ENCODE measurements at places on chromosomes 3 and 15.

- DNase-seq = no peak
These were observed 83.5 kb upstream of the BCL6 start for GRCh38 chr3:187828579-187829452.

- DNase-seq = no peak
These were observed 1.9 kb upstream of the TMEM158 start for GRCh38 chr3:45227946-45228345.

DNA sequence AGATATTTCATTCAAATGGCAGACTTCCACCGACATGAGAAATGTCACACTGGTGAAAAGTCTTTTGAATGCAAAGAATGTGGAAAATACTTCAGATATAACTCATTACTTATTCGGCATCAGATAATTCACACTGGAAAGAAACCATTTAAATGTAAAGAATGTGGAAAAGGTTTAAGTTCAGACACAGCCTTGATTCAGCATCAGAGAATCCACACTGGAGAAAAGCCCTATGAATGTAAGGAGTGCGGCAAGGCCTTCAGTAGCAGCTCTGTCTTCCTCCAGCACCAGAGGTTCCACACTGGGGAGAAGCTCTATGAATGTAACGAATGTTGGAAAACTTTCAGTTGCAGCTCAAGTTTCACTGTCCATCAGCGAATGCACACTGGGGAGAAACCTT, 8.6 kb upstream of the ZNF621 start:
- DNase-seq = no peak

- no peak for DNase-seq
These were observed 23.9 kb upstream of the NEK10 start for GRCh38 chr3:27392950-27393679.

GRCh38 chr15:100926971-100927756, 8.0 kb downstream of the LRRK1 start:
- DNase-seq = no peak

- no peak for DNase-seq
These were observed 256.0 kb upstream of the TRIM42 start for GRCh38 chr3:140421884-140422283.

- no peak for DNase-seq
These were observed 713.0 kb upstream of the GRM7 start for GRCh38 chr3:6147883-6148282.

DNA sequence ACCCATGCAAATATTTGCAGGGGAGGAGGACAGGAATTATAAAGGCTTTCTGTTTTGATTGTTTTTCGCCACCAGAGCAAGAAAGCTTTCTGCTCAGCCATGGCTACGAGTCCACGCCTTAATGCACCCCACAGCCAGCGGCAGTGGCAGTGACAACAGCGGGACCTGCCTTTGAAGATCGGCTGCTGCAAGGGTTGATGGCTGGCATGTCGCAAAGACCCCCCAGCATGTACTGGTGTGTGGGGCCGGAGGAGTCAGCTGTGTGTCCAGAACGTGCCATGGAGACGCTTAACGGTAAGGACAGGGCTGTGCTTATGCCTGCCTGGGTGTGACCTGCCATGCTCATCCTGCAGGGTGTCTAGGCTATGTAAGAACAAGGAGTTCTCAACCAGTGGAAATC, 5.3 kb downstream of the LRRK1 start:
- no peak for DNase-seq

DNA sequence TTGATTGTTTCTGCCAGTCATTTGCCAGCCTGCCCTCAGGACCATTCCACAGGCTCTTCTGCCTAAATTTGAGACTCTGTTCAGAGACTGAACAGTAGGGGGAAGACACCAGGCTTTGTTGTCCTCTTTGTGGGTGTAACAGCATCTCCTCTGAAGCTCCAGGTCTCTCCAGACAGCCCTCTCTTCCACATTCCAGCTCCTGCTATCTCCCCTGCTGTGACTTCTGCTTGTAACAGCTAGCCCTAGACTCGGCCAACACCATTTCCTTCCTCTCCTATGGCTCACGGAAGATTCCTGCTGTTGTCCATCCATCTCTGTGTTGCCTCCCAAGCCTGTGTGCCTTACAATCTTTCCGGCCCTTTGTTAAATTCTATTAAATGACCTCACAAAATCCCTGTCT, 40.2 kb downstream of the SUCLG2 start:
- no peak for DNase-seq

DNA sequence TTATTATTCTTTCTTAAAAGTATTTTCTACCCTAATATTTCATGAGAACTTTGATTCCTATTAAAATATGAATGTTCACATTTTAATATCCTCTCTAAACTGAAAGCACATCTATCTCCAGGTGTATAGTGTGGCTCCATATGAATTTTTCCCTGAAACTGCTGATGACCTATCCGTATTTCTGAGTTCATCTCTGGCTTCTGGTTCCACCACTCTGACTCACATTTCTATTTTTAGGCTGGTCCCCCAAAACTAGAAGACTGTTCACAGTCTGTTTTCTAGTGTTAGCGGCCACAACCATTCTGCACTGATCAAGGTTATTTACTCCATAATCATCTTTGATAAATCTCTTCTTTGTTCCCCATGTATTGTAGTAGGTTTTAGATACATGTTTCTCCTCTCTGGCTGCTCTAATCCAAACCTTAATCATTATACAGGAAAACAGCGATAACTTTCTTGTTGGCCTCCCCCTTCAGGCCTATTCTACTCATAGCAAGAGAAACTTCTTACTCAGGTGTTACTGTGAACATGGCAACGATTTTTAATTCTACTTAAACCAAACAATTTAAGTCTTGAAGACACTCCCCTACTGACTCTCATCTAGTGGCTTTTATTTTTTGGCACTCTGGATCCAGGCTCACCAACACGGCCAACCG, 12.8 kb downstream of the ADPGK start:
- no peak for DNase-seq

All from brain pericyte (primary cell).